Fibroblast of mammary gland (primary cell): ENCODE measurements at places on chromosomes 1 and 21.
A peak's percentile ranks its signal among the peaks of the same experiment; 100 is the strongest.

- no peak for DNase-seq
Measured at GRCh38 chr1:3064901-3065300, 4.1 kb upstream of the PRDM16 start.

- peak; percentile 91 for DNase-seq
Measured at GRCh38 chr1:21927533-21928237, 9.4 kb downstream of the HSPG2 start.

DNA sequence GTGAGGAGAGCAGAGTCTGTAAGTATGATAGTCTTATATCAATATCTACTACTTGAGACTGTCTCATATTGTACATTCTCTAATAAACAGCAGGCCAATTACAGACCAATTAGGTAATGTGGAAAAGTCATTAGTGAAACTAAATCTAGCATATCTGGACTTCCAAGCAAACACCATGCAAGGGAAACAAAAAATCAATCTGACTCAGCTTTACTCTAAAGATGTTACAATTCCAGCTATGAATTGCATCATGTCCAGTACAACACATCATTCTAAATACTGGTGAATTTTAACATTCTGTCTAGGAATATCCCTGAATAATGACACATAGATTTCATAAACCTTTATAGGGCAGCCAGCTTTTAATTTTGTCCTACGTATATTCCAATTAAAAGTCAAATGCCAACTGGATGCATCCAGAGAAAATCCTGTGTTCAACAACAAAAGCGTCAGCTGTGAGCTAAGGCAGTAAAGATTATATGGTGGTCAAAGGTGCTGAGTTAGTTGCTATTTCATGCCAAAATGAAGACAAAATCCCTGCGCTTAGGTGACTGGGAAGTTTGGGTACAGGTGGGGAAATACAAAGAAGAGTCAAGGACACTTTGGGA, 159.3 kb downstream of the TTLL7 start:
- DNase-seq, result peak; percentile 68

DNA sequence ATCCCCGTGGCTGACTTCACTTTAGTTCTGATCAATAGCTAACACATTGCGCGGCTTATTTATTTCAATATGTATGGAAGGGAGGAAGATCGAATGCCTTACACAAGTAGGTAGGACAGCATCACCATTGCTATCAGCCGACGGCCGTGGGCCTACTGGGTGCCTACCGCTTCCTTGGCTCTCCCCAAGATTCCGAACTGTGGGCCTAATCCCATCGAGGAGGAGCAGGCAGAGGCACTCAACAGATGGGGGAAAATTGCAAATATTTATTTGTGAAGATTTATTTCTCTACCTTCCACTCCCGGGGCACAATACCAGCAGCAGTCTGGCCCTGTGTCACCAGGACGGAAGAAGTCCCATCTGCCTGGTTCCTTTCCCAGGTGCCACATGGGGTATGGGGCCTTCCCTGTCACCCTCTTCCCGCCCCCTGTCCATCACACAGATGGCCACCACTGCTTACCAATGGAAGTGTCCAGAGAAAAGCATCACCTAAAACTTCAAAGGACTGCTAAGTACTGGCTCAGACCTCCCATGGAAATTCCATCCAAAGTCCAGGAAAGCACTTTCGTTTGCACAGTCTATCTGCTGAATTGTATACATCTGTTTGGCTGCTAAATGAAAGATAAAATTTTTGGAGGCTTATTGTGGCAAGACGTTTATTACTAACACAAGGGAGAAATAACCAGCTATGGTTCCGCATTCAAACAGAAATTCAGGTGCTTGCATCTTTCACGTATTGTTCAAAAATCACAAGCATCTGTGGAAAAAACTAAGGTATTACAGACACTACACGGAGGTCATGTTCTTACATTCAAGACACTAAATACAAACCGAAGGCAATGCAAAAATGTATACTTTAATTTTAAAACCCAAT, 11.8 kb downstream of the AGT start:
- DNase-seq, result no peak

- DNase-seq, result no peak
Measured at GRCh38 chr1:101452825-101453224, 216.0 kb downstream of the S1PR1 start.

GRCh38 chr1:157209514-157209913, 71.3 kb upstream of the ETV3 start:
- no peak for DNase-seq

DNA sequence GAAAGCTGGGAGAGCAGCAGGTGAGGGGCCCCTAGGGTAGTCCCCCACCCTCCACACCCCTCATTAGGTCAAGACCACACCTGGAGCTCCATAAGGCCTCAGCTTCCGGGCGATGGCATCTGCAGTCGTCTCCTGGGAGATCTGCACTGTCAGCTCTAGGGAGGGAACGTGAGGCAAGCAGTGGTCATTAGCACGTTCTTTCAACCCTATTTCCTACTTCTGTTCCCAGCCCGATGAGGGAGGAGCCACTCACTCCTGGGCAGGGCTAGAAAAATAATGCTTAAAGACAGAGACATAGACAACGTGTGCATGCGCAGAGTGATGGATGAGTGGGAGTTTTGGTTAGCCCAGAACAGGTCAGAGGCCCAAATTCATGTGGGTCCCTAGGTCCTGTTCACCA, 9.7 kb downstream of the KDF1 start:
- DNase-seq, result no peak

DNA sequence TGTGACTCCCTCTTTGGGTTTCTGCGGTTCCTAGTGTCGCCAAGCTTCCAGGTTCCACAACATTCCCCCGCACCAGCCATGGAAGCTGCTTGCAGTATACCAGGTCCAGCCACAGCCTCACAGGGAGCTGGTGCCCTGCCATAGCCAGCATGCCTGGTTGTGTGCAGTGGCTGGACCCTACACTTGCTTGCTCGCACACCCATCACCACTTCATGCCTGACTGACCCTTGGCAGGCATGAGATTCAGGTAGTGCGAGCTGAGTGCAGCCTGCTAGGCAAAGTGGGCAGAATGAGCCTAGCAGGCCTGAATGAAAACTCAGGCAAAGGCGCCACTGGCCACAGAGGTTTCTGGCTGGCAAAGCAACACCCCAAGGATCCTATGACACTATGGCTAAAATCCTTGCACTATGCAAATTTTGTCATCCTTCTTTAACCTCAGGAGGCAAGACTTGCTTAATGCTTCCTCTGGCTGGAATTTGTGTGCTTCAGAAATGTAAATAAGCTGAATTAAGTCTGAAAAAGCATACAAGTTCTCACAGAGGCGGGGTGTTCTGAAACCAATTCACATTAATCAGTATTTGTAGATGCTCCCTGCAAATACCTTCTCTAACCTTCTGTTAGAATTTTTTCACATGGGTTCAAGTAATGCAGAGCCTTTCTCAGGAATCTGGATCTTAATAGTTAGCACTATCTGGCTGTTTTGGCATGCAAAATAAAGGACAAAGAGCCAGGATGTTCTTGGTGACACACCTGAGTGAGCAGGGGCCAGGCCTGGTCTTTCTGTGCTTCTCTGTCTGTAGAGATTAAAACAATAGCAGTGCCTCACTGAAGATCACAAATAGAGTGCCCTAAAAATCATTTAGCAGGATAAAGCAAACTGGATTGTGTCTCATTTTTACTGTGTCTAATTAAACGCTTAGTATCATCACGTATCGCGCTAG, 256.9 kb downstream of the GPATCH2 start:
- no peak for DNase-seq

DNA sequence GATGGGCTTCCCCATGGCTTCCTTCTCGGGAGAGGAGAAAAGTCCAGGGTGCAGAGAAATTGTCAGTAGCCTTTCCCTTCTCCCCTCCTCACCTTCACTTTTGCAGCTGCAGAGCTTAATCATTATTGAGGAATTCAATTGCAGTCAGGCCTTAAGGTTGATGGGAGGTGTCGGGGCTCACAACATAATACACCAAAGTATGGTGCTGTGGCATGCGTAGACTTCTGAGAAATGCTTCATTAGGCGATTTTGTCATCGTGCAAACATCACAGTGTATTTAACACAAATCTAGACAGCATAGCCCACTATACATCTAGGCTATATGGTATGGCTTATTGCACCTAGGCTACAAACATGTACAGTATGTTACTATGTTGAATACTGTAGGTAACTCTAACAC, 100.2 kb upstream of the PPM1J start:
- no peak for DNase-seq

DNA sequence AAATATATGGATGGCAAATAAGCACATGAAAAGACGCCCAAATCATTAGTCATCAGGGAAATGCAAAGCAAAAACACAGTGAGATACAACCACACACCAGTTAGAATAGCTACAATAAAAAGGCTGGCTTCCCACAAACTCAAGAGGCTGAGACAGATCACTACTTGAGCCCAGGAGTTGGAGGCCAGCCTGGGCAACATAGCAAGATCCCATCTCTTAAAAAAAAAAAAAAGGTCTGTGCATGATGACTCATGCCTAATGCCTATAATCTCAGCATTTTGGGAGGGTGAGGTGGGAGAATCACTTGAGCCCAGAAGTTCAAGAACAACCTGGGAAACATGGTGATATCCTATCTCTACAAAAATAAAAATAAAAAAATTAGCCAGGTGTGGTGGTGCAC, 19.8 kb downstream of the LDLRAD1 start:
- DNase-seq, result no peak

GRCh38 chr1:212622906-212623305, 14.3 kb downstream of the ATF3 start:
- no peak for DNase-seq

DNA sequence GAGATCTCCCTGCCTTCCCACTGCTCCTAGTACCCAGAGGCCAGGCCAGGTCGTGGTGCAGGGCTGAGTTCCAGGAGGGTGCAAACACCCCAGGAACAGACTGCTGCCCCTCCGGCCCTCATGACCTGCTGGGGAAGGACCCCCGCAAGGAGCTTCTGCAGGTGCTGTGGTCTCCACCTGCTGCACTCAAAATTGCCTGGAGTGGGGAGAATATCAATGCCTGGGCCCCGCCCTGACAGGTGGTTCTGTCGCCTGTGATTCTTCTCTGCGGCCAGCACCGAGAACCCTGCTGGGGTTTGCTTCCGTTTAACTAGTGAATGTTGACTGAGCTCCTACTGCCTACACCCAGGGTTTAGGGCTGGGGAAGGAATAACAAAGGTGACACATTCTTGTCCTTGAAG, 2.1 kb upstream of the TFF3 start:
- DNase-seq, result no peak

DNA sequence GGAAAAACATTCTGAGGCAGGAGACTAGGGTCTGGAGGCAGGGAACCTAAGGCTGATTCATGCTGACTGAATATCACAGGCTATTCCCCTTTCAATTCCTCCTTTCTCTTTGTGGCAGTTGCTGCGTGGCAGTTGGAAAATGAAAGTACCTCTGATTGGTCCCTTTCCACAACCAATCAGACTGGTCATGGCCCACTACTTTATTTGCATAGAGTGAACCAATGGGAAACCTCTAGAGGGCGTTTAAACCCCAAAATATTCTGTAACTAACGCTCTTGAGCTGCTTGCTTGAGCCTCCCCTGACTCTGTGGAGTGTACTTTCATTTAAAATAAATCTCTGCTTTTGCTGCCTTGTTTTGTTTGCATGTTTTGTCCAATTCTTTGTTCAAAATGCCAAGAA, 27.7 kb upstream of the VN1R5 start:
- DNase-seq, result peak; percentile 35

DNA sequence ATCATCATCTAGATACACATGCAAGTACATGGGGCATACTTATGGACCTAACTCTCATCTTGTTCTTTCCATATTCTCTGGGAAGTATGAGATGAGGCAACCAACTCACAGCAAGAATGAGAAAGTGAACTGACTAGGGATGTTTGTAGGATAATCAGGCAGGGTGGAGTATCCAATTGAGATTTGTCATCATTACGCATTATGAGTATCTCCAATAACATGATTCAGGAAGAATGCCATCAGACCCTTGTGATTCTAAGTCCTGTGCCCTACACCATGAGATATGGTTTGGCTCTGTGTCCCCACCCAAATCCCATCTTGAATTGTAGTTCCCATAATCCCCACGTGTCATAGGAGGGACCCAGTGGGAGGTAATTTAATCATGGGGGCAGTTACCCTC, 154.0 kb downstream of the SLC30A10 start:
- peak; percentile 61 for DNase-seq
